Hepatic stellate cell (primary cell): ENCODE measurements at places on chromosomes 16 and 17.

GRCh38 chr17:31453896-31454295 is 62.4 kb downstream of the RAB11FIP4 start:
- no peak for DNase-seq

DNA sequence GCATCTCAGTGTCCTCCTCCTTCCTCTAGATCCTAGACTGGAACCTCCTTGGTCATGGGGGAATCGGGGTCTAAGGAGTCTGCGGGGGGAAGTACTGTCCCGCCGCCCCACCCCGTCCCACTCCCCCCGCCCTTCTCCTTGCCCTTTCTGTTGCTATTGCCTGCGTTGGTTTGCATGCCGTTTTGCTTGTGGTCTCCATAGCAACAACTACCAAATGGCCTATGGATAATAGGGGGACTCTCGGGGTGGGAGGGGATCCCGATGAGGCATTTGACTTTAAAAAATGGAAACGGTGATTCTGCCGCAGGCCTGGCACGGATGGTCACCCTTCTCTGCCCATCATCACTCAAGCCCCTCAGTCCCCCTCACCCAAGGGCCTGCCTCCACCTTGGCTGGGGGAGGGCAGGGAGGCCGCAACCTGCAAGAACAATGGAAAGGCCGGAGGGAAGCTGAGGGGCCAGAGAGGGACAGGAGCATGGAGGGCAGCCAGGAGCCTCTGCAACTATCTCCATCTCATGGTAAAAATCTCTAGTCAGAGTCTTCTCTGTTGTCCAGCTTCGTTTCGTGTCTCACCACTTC is 231.4 kb upstream of the TNRC6C start:
- DNase-seq, result no peak

DNA sequence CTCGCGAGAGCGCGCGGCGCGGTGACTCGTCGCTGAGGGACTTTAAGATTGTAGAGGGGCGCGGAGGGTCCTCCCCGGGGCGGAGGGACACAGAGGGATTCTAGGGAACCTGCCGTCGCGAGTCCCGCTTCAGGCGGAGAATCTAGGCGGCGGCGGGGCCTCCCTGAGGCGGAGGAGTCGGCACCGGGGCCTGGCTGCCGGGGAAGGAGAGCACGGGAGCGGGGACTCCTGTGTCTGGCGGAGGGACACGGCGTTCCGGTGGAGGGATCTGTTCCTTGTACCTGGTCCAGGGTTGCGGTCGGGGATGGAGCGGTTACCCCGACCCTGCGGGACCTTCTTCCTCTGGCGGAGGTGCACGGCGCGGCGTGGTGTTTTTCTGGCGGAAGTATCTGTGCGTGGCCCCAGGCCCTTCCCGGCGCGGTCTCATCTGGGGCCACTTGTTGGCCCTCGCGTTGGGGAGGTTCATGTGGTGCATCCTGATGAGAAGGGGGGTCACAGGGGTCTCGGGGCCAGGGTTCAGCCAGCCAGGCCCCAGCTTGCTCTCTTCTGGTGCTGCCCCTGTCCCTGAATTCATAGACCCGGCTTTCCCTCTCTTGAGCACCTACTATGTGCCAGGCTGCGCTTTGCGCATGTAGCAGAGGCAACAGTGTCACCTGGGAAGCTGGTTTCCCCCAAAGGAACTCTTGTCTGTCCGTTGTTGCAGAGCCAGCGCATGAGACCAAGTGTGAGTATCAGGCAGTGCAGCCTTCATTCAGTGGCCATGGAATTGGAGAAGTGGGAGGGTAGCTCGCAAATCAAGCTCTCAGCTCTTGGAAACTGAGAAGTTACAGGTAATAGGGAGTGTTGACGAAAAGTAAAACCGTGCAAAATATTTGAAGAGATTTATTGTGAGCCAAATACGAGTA is 563 bp upstream of the ZKSCAN2 start:
- DNase-seq, result peak; percentile 69

GRCh38 chr17:27315796-27316465 is 22.0 kb downstream of the WSB1 start:
- no peak for DNase-seq

- no peak for DNase-seq
Measured at GRCh38 chr17:40070709-40071312, 8.0 kb downstream of the THRA start.

DNA sequence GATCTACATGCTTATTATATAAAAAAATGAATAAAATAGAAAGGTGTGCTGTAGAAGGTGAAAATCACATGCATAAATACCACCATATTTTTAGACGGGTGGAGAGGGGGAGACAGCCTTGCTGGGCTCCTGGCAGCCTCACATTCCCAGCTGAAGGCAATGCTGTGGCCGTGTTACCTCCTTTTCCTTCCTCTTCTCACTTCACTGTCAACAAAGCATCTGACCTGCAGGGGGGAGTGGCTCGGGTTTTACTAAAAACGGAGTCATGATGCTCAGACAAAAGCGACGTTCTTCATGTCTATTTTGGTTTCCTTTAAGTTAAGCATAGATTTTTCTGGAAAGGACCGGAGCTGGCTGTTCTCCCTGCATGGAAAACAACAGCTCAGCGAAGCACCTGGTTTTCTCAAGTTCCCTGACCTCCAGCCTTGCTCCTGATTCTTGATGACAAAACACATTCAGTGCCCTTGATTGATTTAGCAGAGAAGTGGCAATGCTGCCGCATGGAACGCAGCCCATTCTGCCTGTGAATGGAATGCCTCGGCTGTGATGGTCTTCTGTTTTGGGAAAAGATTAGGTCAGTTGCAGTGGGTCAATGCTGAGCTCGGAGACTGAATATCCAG is 5.5 kb upstream of the RPTOR start:
- DNase-seq, result no peak

- DNase-seq, result peak; percentile 95
Measured at GRCh38 chr17:8153957-8154607, 1.9 kb upstream of the PER1 start.

DNA sequence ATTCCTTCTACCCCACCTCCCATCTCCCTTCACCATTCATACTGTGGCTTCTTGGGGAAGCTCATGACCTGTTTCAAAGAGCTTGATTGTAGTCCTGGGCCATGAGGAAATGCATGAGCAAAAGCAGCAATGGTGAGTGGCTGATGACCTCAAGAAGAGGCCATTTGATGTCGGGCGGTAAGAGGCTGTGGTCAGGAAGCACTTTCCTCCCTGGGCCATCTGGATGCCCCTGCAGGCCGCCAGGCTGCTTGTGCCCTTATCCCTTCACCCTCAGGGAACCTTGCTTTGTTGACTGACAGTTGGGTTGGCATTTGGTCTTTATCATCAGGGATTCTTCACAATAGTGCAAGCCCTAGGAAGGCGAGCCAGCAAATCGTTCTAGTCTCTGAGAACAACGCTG is 78.3 kb upstream of the TBX2 start:
- DNase-seq, result no peak

DNA sequence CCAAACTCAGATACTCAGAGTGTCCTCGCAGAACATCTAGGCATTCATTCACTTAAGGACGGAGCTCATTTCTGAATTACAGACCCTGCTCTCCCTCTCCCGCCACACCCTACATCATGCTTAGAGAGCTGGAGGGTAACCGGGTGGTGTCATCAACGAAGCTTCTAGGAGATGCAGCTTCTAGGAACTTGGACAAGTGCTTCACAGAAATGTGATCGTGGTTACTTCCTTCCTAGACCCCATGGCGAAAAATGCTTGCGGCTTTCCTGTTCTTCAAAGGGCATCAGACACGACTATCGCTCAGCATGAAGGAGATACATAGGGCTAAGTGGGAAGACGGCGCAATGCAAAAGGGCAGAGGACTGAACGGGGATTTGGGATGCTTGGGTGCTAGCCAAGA is 126.8 kb downstream of the ZFHX3 start:
- no peak for DNase-seq

DNA sequence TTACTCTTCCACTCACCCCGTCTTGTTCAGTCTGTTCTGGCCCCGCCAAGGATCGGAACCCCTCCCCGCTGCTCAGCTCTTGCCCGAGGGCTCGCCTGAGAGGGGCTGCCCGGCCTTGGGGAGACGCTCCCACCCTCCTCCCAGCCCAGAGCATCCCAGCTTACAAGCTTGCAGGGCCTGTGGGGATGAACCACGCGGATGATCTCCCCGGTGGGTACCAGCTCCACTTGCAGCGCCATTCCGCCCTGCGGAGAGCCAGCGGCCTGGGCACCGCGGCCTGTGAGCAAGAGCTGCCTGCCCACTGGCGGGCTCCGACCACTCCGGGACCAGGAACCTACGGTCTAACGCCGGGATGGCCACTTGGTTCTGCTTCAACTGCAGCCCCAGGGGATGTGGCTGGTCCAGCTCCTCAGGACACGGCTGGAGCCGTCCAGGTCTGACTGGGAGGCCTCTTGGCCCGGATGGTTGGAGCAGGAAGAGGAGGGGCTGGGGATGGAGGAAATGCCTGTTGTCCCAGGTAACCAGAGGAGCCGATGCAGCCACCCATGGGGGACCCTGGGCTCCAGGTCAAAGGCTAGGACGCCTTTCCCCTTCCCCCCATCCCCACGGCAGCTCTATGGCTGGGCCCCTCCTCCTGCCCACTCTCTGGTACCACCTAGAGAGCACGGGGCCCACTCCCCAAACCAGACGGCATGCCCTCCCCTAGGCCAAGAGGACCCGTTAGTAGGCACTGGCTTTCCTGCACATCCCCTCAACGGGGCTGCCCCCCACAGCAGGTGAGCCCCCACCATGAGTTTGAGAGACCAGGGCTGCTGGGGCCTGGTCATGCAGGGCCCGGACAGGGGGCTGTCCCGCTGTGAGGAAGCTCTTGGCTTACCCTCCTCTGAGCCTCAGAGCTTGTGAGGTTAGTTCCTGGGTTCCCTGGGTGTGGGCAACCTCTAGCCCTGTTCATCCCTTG is at the start of gene MYO1C:
Gene MYO1C, minus strand, starts transcription at position 438 of the 958 bp plus-strand sequence. Its CDS starts 199 bp downstream, at position 239.
- no peak for DNase-seq

- DNase-seq, result no peak
Measured at GRCh38 chr16:85947230-85948137, 48.5 kb downstream of the IRF8 start.

GRCh38 chr17:79529661-79530081 is 81.2 kb downstream of the RBFOX3 start:
- no peak for DNase-seq

DNA sequence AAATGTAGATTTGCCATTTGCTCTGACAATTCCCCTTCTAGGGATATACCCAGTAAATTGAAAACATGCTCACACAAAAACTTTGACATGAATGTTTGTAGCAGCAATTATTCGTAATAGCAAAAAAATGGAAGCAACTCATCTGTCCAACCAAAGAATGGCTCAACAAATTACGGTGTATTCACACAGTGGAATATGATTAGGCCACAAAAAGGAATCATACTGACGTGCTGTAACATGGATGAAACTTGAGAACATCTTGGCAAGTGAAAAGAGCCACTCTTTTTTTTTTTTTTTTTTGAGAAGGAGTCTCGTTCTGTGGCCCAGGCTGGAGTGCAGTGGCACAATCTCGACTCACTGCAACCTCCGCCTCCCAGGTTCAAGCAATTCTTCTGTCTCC is 24.1 kb upstream of the SPNS3 start:
- DNase-seq, result no peak

GRCh38 chr17:19897903-19898302 is 30.2 kb upstream of the ULK2 start:
- peak; percentile 27 for DNase-seq

- no peak for DNase-seq
Measured at GRCh38 chr17:6244796-6245195, 174.6 kb downstream of the WSCD1 start.

- no peak for DNase-seq
Measured at GRCh38 chr16:2029350-2029749, 2.6 kb downstream of the NHERF2 start.

DNA sequence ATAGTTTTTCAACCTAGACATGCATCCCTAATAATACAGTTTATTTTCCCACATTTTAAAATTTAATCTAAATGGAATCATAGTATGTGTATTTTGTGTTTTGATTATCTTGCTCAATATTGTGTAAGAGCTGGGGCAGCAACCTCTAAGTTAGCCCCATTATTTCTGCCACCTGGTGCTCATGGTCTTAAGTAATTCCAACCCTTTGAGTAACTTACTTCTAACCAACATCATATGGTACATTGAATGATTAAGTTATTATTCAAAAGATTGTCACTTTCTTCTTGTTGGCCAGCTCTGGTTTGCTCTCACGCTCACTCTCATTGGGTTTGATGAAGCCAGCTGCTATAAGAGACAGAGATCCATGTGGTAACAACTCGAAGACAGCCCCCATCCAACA is 3.9 kb upstream of the KRTAP4-3 start:
- DNase-seq, result no peak

DNA sequence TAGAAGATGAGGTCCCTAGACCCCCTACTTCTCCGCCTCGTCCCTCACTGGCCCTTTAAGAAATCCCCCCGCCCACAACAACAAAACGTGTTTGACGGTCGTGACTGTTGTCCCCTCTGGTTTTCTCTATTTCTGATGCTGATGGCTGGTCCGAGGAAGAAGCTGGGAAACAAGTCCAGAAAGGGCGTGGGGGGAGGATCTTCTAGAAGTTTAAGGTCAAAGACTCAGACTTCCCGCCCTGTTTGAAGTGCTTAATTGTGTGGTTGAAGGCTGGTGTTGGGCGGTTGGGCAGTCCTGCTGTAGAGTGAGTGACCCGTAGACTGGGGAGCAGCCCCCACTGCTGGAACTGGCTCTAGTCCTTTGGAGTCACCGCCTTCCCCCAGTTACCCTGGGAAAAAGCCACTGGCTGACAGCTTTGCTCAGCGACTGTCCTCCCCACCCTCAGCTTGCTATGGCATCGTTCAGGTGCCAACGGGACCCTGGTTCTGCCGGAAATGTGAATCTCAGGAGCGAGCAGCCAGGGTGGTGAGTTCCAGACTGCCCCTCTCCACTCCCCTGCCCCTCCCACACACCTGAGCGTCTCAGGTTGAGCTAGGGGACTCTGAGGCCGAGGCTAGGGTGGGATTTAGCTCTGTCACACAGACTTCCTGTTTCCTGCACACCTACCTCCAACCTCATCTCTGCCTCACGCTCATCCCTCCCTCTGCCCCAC is 1.6 kb downstream of the MLLT6 start:
- peak; percentile 45 for DNase-seq

GRCh38 chr16:2598723-2599122 is 60.9 kb downstream of the PDPK1 start:
- DNase-seq, result no peak

DNA sequence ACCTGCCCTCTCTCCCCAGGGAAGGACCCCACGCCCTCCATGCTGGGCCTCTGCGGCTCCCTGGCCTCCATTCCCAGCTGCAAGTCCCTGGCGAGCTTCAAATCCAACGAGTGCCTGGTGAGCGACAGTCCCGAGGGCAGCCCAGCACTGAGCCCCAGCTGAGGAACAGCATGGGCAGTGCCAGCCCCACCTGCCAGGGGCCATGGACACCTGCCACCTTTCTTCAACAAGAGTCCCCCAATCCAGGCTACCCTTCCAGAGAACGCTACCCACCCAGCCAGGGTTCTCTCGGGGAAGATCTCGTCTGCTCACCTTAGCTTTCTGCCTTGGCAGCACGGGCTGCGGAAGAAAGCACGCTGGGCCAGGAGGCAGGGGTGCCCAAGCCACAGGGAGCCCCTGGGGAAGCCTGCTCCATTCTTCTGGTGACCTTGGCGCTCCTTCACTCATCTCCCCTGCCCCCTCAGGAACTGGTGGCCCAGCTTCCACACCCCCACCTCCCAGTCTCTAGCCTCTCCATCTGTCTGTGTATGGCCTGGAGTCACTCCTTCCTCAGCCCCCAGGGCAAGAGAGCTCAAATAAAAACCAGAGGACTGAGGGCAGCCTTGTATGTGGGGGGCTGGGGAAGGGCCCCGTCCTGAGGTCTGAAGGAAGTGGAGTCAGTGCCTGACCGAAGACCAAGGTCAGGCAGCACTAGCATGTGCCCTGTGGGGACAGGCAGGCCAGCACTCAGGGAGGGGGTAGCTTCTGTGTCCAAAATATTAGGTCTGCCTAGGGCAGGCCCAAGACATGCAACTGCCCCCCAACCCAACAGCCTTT is 6.3 kb downstream of the SLC25A39 start:
- no peak for DNase-seq

- no peak for DNase-seq
Measured at GRCh38 chr17:3002538-3003295, 60.7 kb downstream of the OR1D5 start.
